GM13977 (cell line): ENCODE measurements at places on chromosomes 5 and 9.

GRCh38 chr9:134458207-134459108 lies 132.2 kb downstream of the RXRA start:
- no peak for DNase-seq

- no peak for DNase-seq
Observed at GRCh38 chr9:114737118-114737517, 55.1 kb upstream of the TEX48 start.

- no peak for DNase-seq
Observed at GRCh38 chr5:76692651-76693050, 23.3 kb upstream of the F2R start.

DNA sequence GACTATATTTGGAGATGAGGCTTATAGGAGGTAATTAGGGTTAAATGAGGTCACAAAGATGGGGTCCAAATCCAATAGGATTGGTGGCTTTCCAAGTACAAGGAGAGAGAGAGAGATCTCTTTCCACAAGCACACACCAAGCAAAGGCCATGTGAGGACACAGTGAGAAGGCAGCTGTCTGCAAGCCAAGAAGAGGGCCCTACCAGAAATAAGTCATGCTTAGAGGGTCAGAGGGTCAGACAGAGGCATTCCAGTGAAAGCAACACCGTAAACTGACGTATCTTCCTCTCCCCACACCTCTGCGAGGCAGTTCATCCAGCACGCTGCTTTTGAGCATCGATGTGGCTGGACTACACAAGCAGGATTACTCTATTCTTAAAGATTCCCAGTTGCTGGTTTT lies 87.9 kb downstream of the SLC1A3 start:
- no peak for DNase-seq

GRCh38 chr9:129400971-129401622 lies 219.8 kb downstream of the C9orf50 start:
- DNase-seq, result no peak
